Femur (tissue), 1 donor: ENCODE measurements at places on chromosomes 16 and 17.
A peak's percentile ranks its signal among the peaks of the same experiment; 100 is the strongest.

- no peak for DNase-seq
Observed at GRCh38 chr17:30922235-30923030, 688 bp downstream of the ADAP2 start.

- no peak for DNase-seq
Observed at GRCh38 chr17:29505836-29506235, 61.0 kb downstream of the ABHD15 start.

- peak; percentile 50 for DNase-seq
Observed at GRCh38 chr16:81873843-81874752, 95.0 kb downstream of the PLCG2 start.

- no peak for DNase-seq
Observed at GRCh38 chr16:22397464-22397863, 23.0 kb upstream of the CDR2 start.

DNA sequence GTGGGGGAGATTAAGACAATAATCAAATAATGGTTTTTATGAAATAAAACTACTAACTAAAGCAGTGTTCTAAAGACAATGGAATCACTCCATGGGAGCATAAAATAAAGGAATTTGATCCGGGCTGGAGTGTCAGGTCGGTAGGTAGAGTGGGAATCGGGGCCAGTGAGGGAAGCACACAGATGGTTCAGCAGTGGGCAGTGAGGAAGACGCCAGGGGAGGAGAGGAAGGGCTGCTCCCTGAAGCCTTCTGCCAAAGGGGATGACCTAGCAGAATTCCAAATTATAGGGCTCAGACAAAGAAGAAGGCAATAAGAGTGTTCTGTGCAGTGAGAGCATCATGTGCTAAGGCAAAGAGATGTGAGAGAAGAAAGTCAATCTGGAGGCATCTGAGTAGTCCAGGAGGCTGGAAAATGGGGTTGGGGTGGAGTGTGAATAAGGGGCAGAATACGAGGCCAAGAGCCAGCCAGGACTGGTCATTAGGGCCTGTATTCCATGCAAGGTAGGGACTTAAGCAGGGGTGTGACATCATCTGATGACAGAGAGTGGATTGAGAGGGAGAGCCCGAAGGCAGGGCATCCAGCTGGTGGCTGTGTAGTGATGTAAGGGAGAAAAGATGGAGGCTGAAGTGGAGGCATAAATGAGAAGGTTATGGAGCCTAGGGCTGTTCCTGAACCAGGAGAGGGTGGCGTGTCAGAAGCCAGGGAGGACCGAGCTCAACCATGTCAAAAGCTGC, 137.6 kb downstream of the COPRS start:
- DNase-seq, result no peak

DNA sequence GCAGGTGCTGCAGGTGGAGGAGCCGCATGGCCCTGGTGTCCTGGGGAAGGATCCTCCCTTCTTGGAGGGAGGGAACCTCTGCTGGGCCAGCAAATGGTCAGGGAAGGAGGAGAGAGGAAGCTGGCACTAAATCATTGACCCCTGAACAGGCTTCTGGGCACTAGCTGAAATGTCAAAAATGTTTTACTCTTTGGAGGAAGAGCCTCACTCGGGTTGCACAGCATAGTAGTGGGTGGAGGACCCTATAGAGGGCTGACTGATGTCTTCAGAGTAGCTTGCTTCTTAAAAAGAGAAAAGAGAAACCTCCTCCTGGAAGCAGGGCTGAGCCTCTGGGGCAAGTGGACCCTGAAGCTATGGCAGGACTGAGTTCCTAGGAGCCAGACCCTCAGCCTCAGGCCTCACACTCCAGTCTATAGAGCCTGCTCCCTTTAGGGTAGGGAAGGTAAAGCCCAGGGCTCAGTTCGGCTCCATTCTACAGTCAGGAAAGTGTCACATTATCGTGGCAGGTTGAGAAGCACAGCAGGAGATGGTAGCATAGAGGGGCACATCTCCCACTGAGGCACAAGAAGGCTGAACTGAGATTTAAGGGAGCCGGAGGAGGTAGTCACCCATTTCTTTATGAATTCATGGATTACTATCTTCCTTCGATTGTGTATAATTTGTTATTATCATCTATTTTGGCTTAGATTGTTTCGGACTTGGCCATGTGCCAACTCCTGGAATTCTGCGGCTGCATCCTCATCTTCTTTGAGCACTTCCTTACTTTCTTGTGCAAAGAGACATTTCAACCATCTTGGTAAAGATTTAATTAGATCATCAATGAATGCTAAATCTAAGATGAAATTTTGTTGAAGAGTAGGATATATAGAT, 7.3 kb upstream of the CUEDC1 start:
- no peak for DNase-seq

DNA sequence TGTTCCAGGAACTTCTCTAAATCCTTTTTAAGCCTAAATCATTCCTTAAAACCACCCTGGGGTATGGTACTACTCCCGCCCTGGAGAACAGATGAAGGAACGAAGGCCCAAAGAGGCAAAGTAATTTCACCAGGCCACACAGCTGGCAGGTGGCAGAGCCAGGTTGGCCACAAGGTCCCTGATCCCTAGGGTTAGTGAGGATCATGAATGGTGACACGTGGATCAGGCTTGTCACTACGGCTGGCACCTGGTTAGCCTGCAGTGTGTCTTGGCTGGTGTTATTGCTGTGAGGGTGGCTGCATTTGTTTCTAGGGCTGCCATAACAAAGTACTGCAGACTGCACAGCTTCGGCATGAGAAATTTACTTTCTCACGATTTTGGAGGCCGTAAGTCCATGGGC, 26.0 kb upstream of the ZNF423 start:
- DNase-seq, result no peak
